ENCODE measurements at places on chromosomes 6 and 20.

DNA sequence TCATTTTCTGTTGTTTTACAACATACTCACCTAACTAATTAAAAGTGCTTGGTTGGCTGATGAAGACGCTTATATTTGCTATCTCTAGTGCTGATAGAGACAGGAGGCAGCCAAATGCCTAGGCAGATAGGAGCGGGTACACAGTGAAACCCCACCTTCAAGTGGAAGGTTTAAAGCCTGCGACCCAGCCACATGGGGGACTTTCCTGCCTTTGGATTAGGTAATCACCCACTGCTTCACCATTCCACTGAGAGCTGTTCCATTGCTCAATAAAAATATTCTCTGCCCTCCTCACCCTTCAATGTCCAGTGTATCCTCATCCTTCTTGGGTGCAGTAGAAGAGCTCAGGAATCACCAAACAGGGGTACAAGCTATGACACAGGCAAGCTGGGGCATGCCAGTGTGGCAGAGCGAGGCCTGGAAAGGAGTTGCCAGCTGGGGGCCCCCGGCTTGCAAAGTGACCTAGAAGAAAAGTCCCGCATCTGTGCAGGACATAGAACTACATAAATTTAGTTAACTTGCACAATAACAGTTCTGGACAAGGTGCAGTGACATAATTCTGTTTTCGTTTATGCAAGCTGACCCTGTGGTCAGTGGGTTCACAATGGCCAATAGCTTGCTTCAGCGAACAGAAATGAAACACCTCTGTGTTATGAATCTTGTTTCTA lies 112.0 kb upstream of the MLIP start:
- DNase-seq, result no peak

DNA sequence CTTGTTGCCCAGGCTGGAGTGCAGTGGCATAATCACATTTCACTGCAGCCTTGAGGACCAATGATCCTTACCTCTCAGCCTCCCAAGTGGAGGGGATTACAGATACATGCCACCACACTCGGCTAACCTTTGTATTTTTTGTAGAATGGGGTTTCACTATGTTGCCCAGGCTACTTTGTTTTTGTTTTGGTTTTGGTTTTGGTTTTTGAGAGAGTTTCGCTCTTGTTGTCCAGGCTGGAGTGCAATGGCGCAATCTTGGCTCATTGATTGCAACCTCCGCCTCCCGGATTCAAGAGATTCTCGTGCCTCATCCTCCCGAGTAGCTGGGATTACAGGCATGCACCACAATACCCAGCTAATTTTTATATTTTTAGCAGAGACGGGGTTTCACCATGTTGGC lies 105.5 kb downstream of the BMP7 start:
- no peak for DNase-seq

DNA sequence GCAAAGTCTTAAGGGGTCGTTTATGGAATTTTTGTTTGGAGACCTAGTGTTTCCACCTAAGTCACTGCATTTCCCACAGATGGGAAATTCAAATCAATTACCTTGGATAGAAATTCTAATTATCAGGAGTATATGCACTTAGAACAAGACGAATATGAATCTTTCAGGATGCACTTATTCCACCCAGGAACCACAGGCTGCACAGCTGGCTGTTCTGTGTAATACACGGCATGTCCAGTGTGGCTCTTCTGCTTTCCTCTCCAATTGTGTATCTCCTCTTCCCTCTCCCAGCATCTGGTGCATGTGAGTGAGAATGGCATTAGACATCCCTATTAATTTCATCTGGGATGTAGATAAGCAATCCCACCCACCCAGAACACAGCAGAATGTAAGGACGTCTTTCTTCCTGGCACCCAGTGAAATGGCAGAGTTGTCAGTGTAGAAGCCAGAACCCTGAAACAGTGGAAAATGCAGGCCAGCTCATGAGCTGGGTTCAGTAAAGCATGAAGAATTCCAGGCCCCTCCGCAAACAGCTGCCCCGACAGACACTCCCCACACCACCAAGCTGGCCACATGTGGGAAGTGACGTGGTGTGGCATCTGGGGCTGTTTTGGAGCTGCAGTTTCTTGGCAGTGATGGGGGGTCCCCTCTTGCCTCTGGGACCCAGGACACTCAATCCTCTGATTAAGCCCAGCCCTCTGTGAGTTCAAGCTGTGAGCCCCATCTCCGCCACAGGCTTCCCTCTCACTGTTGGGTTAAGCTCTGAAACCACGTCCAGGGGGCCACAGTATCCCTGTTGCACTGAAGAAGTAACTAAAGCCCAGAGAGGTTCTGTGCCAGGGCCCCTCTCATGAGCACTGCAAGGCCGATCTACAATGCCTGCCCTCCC lies 180.1 kb upstream of the CST7 start:
- peak; percentile 57 for DNase-seq

DNA sequence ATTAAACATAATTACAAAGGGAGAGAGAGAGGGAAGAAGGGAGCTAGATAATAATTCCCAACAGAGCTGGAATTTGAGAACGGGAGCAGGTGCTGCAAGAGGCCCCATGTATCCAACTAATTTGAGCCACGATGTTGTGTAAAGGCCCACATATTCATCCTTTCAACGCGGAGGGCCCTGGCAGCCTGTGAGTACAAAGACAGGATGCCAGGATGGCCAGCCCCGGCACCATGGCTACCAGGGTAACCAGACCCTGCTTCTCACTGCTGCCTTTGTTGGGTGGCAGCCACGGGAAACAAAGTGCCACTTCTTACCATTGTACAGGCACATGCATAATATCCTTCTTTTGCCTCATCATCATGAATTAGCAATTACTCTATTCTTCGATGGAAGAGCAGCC lies 492.0 kb upstream of the NRSN1 start:
- DNase-seq, result no peak

DNA sequence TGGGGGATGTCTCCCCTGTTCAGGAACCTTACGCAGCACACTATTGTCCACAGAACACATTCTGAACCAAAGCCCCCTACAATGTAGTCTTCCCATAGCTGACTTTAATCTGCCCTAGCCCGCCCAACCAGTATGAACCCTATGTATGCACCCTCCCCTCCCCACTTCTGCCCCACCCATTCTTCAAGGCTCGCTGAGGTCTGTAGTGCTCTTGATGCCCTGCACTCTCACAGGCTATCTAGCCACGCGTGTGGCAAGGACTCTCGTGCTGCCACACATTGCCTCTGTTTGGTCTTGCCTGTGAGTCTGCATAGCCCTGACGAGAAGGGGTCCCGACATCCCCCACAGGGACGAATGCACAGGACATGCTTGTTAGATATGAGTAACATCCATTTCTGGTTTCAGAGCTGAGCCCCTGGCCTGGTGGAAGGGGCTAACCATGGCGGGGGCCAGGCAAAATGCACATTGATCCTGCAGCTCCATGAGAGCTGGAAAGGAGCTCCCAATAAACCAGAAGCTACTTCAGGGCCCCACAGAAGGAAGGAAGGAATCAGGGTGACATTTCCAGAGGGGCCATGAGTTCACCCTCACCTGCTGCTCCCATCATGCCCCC lies 22.6 kb downstream of the MOCS1 start:
- peak; percentile 60 for DNase-seq

Measured in cardiac septum (tissue), 1 donor.